ENCODE measurements at places on chromosomes 4 and X.

DNA sequence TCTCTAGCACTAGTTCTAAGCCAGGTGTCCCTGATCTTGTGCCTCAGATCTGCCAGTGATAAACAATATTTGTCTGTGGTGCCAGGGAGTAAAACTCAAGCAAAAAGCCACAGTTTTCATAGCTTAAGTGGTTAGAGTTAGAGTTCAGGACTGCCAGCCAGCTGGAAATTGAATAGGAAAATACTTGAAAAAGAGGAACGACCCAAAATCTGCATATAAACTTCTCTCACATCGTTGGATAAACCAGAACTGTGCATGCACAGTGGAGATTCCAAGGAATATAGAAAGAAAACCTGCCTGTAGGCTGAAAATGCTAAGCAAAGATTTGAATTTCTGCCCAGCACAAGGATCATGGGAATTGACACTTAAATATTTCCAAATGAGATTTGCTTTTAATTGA is 35.0 kb upstream of the GNPDA2 start:
- DNase-seq = no peak

GRCh38 chr4:40865696-40866095 is 115.9 kb downstream of the NSUN7 start:
- peak; percentile 82 for DNase-seq

DNA sequence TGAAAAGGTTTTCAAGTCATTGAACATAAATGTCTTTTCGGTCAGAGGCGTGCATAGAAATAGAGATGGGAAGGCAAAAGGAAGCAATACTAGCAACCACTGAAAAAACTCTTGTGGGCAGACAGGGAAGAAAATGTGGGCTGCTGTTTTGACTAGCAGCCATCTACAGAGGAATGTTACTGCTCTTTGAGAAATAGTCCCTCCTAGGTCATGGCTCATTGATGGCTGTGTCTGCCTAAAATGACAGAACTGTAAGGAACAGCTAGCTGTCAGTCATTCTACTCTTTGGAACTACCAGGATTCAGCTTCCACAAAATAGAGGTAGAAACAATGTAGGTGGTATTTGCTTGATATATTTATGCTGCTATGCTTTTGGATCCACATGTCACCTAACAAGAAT is 26.9 kb upstream of the TMPRSS11B start:
- peak; percentile 58 for DNase-seq

DNA sequence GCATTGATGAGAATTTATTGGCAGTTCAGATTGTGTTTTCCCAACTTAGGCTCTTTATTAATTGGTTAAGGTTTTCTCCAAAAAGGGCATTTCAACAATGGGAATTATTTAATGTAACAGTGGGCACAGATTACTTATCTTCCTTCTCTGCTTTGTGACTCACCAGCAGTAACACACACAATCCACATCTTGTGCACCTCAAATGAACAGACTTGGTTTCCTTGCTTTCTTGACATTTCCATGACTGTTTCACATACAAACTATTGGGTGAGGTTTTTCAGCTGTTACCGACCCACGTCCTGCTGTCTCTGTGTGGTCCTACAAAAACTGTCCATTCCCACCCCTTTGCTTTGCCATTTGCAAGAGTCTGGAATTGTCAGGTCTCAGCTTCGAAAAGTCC is 38.1 kb downstream of the CCNI start:
- DNase-seq = no peak

DNA sequence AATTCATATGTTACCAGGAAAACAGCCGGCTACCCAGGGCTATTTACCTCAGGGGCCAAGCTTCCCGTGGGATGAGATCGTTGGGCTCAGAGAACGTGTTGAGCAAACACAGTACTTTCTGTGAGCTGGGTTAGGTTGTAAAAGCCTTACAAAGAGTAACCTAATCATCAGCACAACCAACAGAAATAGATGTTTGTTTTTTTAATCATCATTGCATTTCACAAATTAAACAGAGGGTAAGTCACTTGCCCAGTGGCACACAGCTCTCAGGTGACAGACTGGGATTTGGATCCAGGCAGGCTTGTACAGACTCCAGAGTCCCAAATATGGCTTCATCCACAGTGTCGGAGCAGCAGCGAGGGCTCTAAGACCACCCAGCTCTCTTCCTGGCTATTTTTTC is 20.1 kb downstream of the SPON2 start:
- no peak for DNase-seq

- peak; percentile 59 for DNase-seq
Observed at GRCh38 chr4:105709081-105709450, 482 bp downstream of the GSTCD start.

GRCh38 chr4:3302786-3303564 is 10.2 kb downstream of the RGS12 start:
- no peak for DNase-seq

DNA sequence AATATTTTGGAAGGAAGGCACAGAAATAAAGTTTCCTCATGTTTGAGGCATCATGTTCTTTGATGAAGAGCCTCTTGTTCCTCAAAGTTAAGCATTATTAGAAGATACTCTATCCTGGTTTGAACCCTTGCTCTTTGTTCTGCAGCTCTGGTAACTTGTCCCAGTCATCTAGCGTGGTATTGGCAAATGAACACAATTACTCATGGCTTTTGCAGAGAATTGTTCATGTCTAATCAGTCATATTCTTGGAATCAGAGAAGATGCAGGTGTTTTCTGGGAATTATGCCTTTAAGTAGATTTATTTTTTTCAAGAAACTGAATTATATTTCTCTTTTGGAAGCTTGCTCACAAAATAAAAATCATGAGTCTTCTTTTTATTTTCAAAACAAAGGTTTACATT is 52.9 kb upstream of the HPGDS start:
- no peak for DNase-seq

DNA sequence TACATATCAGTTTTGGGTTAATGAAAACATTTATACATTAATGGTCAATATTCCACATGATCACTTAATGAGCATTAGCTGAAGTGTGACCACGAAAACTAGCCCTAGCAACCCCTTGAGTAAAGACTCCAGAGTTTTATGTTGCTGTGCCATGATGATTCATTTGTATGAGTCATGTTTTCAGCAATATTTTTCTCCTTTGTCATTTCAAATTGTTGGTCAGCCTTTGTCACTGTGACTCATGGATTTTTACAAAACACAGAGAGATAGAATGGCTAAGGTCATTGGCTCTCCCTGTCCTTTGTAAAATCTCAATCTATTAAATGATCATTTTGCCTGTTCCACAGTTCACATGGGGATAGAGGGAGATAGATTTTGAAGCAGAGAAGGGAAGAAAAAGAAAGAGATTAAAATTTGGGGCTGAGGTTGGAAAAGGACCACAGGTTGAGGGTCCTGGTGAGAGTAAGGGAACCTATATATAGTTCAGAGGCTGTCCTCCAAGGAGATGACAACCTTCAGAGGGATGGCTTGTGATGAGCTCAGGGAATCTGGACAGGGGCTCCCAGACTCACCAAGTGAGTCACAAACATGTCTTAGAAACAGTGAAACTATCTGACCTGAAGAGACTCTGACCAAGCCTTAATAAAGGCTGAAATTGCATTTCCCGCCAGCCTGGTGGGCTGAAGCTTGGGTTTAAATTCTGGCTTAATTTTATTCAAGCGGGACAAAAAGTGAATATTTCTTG is 25.6 kb downstream of the NR0B1 start:
- peak; percentile 81 for DNase-seq

DNA sequence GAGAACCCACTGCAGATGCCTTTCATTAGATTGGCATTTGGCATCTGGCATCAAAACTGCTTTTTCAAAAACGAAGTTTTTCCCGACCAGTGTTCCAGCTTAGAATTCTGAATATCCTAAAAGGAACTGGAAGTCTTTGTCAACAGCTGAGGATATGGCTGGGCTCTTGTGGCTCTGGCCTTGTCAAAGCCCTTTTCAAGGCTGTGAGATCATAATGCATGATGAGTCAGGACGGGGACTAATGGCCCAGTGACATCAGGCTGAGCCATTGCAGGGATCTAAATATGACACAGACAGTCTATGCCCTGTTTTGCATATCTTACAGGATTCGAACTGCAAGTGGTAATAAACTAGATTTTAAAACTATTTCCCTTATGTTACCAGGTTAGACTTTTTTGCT is 306.4 kb downstream of the PTTG2 start:
- DNase-seq = peak; percentile 65

Data from astrocyte of the hippocampus (primary cell).